ENCODE measurements at places on chromosomes 5 and 9.

DNA sequence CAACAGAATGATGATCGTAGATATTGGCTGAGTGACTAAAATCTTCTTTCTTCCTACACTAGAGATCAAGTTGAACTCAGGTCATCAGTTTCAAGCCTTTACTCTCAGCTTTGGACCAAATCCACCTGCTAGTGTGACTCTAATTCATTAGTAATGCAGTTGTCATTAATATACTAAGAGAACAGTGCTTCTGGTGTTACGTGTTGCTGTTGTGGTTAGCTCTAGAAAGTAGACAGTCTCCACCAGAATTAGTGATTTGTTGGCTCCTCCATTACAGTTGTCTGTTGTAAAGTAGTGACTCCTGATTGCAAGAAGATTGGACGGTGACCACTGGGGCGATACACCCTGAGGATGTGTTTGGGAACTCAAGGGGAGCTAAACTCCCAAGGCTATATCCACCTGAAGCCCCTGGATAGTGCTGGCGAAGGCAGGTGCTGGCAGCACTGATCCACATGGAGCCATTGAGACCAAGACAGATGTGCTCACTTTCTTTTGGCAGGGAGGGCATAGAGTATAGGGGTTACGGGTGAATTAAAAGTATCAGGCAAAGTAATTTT is 3.1 kb downstream of the CAMK4 start:
- no peak for DNase-seq

GRCh38 chr5:371811-372555 is 50.5 kb downstream of the AHRR start:
- no peak for DNase-seq

DNA sequence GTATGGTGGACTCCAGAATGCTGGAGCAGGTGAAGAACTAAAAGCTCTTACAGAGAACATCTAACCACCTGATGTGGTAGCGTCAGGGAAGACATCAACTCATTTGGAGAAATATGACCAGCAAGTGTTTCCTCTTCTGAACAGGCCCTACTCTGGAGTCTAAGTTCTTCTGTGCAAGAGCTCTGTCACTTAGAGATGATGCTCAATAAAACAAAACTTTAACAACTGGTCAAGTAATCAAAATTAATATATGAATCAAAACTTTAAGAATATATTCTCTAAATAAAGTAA is 85.8 kb downstream of the CYFIP2 start:
- DNase-seq: no peak

GRCh38 chr9:129702589-129703520 is 37.4 kb downstream of the PRRX2 start:
- no peak for DNase-seq

GRCh38 chr9:6247266-6247665 is 31.7 kb downstream of the IL33 start:
- DNase-seq: no peak

DNA sequence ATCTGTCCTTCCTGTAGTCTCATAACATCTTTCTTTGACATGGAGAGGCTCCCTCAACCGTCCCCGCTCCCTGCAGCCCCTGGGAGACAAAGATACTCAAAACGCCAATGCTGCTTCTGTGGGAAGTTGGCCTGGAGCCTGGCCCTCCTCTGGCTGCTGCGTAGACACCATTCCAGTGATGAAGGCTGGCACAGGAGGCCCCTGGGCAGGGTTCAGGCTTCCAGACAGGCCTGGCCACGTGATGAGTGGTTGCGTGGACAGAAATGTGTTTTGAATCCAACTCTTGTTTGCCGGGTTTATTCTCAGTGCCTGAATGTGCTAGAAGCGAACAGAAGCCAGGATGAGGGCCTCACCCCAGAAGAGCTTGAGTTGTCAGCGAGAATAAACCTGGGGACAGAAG is 43.2 kb upstream of the NKX2-5 start:
- DNase-seq: no peak

GRCh38 chr9:91978740-91979414 is 28.8 kb upstream of the ROR2 start:
- DNase-seq: no peak

GRCh38 chr5:10592601-10593000 is 28.7 kb downstream of the ANKRD33B start:
- DNase-seq: no peak

DNA sequence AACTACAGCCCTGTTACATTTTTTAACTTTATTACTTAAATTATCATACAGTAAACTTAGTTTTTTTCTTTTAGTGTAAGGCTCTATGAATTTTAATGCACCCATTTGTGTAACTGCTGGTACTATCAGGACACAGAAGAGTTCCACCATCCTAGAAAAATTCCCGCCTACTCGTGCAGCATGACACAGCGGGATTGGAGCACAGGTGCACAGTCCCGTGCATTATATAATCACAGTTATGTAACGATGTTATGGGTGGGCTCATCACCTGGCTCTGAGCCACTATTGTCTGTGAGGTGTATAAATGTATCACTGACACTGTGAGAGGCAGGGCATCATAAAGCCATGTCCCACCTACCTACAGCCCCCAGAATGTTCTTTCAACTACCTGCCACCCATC is 80.7 kb downstream of the DRD1 start:
- DNase-seq: no peak

GRCh38 chr5:133723651-133724366 is 111.5 kb upstream of the FSTL4 start:
- no peak for DNase-seq

All from hematopoietic multipotent progenitor cell (in vitro differentiated cells).